Psoas muscle (tissue), 8 donors: ENCODE measurements at places on chromosomes 6 and 20. TPM values are rescaled to one million over a fixed set of nuclear protein-coding genes. Genes with fewer than 3 reads are reported as not detected.

Gene KPNA5
- 2.7 TPM for polyA plus RNA-seq

Gene EYS
- not detected for polyA plus RNA-seq

Gene GFOD1
- 5.9 TPM for polyA plus RNA-seq

Gene HLA-DRB1
- polyA plus RNA-seq = 20.5 TPM

Gene DDO
- 4.8 TPM for polyA plus RNA-seq

Gene ASF1A
- 5.3 TPM for polyA plus RNA-seq

Gene MMP24
- 0.07 TPM for polyA plus RNA-seq

Gene PANK2
- 9.7 TPM for polyA plus RNA-seq

Gene KHDC3L
- not detected for polyA plus RNA-seq

Gene RBM39
- polyA plus RNA-seq = 123 TPM

Gene CCN2
- 4.1 TPM for polyA plus RNA-seq

Gene NKAPL
- polyA plus RNA-seq = 8.1 TPM

Gene SLC32A1
- polyA plus RNA-seq = not detected

Gene CLVS2
- 0.08 TPM for polyA plus RNA-seq

Gene STMND1
- polyA plus RNA-seq = not detected

Gene LY6G6C
- polyA plus RNA-seq = not detected

Gene TGM6
- not detected for polyA plus RNA-seq

Gene CST4
- not detected for polyA plus RNA-seq

Gene WRNIP1
- 56.4 TPM for polyA plus RNA-seq

Gene PPP1R14C
- 5.9 TPM for polyA plus RNA-seq

Gene BFSP1
- polyA plus RNA-seq = 0.18 TPM

Gene MYB
- polyA plus RNA-seq = 0.04 TPM
